Activated CD4-positive, alpha-beta memory T cell treated with anti-CD3 and anti-CD28 coated beads, Interleukin-2, amount 10 ng/mL, durations not matched to agents 7 days and 5 days (primary cell): ENCODE measurements at places on chromosomes 6 and 20.

DNA sequence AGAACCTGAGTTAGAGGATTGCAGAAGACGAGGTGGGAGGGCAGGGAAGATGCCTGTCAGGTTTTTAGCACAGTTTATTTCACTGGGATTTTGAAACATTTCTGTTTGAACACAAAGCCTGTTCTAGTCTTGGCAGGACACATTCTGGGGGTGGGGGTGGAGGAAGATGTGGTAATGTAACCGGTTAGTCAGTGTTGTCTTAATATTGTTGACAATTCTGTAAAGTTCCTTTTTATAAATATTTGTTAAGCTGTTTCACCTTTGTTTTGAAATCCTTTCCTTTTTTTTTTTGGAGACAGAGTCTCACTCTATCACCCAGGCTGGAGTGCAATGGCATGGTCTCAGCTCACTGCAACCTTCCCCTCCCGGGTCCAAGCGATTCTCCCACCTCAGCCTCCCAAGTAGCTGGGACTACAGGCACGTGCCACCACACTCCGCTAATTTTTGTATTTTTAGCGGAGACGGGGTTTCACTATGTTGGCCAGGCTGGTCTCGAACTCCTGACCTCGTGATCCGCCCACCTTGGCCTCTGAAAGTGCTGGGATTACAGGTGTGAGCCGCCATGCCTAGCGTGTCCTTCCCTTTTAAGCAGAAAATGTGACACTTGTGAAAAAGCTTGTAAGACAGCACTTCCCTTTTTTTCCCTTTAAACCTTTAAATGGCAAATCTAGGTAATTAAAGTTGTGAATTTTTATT, 20.2 kb downstream of the SLC9A8 start:
- DNase-seq, result no peak

DNA sequence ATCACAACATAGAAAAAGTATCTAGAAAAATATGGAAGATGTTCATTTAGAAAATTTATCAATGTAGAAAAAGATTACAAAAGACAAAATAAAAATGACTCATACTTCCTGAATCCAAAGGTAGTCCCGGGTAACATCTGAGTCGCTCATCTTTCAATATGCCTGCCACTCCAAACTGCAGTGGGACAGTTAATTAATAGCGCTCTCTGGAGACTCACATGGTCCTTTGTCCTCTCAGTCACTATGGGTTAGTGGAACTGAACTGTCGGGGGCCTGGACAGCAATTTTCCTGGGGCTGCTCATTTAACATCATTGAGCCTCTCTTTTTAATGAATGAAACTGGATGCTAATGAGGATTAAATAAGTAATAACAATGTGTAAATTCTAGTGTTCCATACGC, 103.4 kb downstream of the MAP3K4 start:
- no peak for DNase-seq

- peak; percentile 86 for DNase-seq
Measured at GRCh38 chr6:26017632-26017966, 55.0 kb downstream of the TRIM38 start.

- DNase-seq, result no peak
Measured at GRCh38 chr6:47428746-47429664, 48.6 kb upstream of the CD2AP start.

DNA sequence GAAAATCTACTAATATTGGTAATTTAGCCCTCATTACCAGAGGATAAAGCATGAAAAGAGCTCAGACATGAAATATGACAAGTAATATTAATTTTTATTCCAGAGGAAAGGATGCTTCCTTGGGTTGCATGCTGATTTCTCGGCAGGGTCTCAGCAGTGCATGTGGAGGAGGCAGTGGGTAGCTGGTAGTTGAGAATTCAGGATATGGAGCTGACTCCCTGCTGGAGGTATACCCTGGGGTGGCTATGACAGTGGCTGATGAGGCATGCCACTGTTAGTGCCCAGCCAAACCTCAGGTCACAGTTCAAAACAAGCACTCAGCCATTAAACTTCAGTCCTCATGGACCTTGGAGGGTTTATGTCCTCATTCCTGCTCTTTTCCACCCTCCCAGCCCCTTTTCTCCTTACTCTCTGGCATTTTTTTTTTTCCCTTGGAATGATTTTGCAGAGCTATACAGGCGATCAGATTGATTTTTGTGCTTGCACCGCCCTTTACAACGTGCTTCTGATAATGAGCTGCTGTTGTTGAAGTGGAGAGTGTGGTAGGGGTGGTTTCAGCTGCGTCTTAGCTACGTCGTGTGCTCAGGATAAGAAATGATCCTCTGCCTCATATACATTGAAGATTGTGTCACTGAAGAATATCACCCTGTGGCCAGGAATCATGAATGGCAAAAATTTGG, 761.9 kb upstream of the MMS22L start:
- DNase-seq, result no peak

- DNase-seq, result no peak
Measured at GRCh38 chr20:35251613-35251940, 25.1 kb downstream of the MMP24 start.

DNA sequence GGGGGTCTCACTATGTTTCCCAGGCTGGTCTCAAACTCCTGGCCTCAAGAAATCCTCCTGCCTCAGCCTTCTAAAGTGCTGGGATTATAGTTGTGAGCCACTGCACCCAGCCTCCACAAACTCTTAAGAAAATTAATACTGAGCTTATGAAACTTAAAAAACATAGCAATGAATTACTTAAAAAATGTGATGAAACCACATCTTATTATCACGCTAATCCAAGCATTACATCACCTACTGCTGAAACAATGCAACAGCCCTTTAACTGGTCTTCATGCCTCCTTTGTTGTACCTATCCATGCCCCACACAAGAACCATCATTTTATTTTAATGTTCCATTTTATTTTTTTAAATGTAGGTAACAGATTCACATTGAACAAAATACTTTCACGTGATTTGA, 24.9 kb downstream of the SESN1 start:
- no peak for DNase-seq

DNA sequence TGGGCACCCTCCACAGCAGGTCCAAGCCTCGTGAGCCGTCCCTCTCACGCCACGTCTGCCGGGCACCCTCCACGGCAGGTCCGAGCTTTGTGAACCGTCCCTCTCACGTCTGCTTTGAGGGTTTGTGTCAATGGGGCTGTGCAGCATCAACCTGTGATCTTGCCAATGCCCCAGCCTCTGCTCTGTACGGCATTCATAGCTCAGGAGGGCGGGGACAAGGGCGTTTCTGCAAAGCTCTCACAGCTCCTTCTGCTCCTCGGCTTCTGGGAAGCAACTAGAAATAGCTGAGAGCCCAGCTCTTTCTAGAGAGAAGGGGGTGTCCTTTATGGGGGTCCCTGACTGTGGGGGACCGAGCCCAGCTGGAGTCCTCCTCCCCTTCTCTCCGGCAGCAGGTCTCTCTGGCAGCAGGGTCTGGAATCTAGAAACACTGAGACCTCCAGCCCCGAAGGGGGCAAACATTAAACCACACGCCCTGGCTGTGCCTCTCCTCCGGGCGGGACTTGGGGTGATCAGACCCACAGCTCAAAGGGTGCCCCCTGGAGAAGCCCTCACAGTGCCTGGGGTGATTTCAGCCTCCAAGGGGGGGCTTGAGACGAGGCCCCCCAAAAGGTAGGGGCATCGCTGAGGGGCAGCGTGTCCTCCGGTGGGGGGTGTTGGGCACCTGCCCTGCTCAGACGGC, 41.2 kb upstream of the CHRNA4 start:
- no peak for DNase-seq

- no peak for DNase-seq
Measured at GRCh38 chr6:38484656-38485055, 155.1 kb downstream of the BTBD9 start.

DNA sequence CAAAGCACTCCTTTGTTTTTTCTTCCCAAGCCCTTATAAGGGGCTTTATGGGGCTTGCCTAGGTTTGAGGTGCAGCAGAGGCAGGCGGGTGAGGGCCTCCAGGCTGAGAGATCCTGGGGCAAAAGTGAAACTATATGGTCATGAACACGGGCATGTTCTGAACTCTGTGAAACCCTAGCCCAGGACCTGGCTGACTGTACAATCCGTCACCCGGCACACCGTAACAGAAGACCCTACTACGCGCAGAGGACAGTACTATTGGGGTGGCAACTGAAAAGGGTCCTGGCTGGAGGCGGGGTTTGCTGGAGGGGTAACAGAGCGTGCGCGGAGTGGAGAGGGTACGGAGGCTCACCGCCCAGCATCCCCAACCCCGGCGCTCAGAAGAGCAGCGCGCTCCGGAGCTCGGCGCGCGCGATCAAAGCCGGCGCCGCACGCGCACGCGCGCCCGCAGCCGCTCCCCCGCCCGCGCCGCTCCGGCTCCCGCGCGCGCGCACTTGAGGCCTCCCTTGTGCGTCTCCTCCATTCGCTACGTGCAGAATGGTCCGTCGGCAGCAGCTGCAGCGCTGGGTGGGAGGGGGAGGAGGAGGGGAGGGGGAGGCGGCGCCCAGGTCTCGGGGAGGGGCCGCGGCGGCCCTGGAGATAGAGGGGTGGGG, 54.2 kb downstream of the MRPL14 start:
- DNase-seq, result peak; percentile 86

- DNase-seq, result no peak
Measured at GRCh38 chr20:39706184-39706663, 744.1 kb downstream of the DHX35 start.

DNA sequence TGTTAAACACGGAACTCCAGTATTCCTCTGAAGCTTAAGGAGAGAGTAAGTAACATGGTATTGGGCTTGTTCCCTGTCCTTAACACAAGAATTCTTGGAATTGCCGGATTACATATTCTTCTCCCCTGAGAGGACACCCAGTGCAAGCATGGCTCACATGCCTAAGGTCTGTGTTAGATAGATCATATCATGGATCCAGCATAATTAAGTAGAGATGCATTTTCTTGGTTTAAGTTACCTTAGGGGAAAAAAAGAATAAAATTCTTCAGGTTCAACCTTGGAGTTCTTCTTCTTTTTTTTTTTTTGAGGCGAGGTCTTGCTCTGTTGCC, 53.9 kb downstream of the AKAP12 start:
- DNase-seq, result no peak

DNA sequence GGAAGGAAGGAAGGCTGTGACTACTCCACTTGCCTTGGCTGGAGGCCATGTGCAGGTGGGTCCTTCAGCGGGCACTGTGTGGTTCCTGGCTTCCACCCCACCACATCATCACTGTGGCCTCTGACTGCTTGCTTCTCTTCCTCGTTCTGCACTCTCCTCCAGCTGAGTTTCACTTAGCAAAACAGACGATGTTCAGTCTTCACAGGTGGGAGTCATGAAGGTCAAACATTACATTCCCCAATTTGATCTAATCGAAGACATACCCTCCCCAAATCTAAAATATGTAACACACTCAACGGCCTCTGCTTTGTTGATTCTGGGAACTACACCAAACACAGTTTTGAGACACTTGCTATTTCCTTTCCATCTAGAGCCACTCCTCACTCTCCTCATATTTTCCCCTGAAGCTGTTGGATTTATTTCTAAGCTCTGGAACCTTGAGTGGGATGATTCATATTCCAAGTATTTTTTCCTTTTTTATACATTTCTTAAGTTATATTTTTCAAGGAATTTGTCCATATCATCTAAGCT, 132.5 kb upstream of the FOXA2 start:
- DNase-seq, result no peak

- DNase-seq, result no peak
Measured at GRCh38 chr20:64167676-64168075, 3.4 kb downstream of the MYT1 start.

- DNase-seq, result no peak
Measured at GRCh38 chr6:145669627-145670034, 65.7 kb downstream of the EPM2A start.

GRCh38 chr20:21821358-21821757, 115.9 kb downstream of the PAX1 start:
- DNase-seq, result no peak

- no peak for DNase-seq
Measured at GRCh38 chr20:16007164-16007563, 566.1 kb downstream of the KIF16B start.

DNA sequence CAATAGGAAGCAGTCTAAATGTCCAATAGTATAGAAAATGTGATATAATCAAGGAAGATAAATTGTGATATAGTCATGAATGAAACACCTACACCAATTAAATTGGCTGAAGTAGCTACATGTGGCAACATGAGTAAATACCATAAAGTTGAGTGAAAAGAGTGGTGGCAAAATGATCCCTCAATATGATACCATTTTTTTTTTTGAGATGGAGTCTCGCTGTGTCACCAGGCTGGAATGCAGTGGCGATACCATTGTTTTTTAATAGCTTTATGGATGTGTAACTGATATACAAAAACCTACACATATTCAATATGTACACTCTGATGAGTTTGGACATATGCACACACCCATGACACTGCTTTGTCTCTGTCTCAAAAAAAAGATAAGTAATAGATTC, 20.9 kb upstream of the ILRUN start:
- DNase-seq, result no peak

DNA sequence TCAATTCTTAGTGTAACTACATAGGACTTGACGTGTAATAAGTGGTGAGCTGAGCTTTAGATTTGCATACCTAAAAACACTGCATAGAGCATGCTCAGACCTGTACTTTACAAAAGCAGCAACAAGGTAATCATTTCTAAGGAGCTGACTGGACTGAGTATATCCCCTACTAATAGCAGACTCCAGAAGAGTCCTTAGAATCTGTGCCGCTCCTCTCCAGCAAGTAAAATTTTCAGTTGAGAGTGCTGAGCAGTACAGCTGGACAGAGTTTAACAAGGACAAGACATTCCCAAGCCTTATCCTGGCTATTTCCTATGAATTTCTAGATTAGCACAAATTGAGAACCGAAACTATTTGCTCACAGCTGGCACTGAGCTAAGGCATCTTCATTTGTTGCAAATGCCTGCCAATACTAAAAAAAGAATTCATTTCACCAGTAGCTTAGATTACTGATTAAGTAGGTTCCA, 26.1 kb upstream of the KLHL31 start:
- no peak for DNase-seq
